ENCODE measurements at places on chromosomes 7 and 10.

GRCh38 chr10:107790271-107790670 lies 625.8 kb upstream of the SORCS1 start:
- DNase-seq, result peak; percentile 4

GRCh38 chr7:22202141-22202540 lies 154.8 kb downstream of the RAPGEF5 start:
- no peak for DNase-seq

- no peak for DNase-seq
Observed at GRCh38 chr10:14025283-14026189, 305.2 kb downstream of the FRMD4A start.

DNA sequence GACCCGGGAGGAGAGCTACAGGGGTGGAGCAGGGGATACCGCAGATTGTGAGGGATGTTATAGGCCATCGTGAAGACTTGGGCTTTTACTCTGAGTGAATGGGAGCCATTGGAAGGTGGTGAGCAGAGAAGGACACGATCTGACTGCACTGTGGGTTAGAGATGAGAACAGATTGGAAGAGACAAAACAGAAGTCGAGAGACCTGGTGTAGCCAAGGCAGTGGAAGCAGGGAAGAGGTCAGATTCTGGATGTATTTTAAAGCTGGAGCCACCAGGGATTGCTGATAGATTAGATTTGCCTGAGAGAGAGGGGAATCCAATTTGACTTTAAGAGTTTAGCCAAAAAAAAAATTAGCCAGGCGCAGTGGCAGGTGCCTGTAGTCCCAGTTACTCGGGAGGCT lies 21.6 kb upstream of the EEPD1 start:
- no peak for DNase-seq

GRCh38 chr7:74585844-74586243 lies 71.7 kb upstream of the GTF2I start:
- no peak for DNase-seq

DNA sequence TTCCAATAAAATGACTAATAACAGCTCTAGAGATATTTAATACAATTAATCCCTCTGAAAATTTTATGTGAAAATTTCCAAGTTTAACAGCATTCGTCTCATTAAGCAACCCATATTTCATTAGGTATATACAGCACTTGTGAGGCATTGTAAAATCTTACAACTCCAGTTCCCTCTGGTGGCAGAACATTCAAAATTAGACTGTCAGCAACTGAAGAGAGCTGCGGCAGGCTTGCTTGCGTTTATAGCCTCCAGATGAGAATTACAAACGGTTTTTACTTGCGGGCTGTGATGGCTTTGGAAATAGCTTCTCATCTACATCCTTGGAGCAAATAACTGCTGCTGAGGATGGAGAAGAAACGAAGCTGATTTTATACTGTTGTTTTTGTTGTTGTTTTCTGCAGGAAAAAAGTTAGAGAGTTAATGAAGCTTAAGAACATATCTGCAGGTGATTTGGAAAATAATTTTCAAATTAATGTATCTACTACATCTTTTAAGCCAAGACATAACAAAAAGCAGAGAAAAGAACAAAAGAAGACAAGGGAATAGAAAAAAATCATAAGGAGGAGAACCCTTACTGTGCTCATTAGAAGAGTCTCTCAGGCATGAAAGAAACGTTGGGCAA lies 171.3 kb downstream of the MAGI2 start:
- DNase-seq, result peak; percentile 76

- no peak for DNase-seq
Observed at GRCh38 chr7:151559557-151560183, 40.0 kb upstream of the RHEB start.

Measured in astrocyte of the spinal cord (primary cell).